KBM-7 (cell line): ENCODE measurements at places on chromosomes 2 and 18.

DNA sequence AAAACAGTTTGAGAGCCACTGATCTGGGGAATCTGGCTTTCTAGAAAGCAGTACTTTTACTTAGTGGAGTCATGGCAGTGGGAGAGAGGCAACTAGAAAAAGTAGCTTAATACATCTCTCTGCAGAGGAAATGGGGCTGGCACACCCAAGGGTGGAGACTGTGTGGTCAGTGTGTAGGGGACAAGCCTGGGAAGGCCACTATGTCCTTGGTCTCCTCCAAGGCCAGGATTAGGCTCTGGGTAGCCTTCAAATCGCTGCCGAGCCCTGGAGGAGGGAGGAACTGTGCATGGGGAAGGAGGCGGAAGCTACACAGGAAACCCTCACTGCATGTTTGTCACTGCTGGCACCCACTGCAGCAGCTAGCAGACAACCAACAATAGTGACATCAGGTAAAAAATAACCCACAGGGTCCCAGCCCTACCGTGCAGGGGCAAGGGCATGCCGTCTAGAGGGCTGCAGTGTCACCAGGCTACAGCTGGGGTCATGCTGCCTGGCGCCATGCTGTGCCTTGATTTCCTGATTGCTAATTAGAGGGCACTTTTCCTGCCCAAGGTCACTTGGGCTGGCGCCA, 34.8 kb downstream of the LBH start:
- peak; percentile 66 for DNase-seq

DNA sequence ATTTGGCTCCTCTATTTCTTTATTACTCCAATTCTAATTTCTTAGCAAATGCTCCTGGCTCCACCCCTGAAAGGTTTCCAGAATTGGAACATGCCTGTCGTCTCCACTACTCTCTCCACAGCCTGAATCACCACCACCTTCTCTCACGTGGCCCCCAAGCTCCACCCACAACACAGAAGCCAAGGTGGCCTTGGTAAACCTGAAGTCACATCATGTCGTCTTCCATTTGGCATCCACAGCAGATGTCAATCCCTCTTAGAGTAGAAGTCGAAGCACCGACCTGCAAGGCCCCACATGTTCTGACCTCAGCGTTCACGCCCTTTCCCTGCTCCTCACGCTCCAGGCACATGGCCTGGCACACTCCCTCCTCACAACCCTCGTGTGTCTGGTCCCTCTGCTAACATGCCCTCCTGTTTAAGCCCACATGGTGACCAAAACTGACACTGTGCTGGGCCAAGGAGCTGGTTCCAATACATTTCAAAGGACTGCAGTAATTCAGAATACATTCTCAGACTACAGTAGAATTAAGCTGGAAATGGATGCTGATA, 56.3 kb upstream of the GPC1 start:
- DNase-seq = no peak

DNA sequence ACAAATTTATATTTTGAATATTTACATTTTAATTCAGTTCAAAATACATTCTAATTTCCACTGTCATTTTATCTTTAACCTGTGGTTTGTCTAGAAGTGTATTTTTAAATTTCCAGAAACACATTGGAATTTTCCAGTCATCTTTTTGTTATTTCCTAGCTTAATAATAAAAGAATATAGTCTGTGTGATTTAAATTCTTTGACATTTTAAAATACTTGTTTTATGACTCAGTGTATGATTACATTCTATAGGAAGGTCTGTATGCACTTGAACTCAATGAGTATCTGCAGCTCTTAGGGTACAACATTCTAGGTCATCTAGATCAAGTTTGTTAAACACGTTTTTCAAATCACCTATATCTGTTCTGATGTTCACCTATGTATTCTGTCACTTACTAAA, 88.3 kb upstream of the MBOAT2 start:
- DNase-seq = no peak

- DNase-seq = peak; percentile 24
Measured at GRCh38 chr18:50559752-50560680, at the start of gene MAPK4. Gene MAPK4 (plus strand): TSS chr18:50560087. CDS start chr18:50663959, 103,872 bp downstream.

GRCh38 chr18:37422116-37422515, 143.5 kb downstream of the CELF4 start:
- no peak for DNase-seq

DNA sequence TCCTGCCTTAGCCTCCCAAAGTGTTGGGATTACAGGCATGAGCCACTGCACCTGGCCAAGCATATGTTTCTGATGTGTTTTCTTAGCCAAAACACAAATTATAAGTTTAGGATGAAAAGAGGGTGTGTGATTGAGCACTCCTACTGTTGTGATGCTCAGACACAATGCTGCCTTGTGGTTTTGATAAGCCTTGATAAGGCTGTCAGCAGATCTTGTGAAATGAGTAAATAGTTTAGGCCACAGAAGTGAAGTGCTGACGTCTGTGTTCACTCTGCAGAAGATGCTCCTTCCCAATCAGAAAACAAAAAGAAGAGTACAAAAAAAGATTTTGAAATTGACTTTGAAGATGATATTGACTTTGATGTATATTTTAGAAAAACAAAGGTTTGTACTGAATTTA, 24.3 kb downstream of the NCAPH start:
- DNase-seq = no peak

DNA sequence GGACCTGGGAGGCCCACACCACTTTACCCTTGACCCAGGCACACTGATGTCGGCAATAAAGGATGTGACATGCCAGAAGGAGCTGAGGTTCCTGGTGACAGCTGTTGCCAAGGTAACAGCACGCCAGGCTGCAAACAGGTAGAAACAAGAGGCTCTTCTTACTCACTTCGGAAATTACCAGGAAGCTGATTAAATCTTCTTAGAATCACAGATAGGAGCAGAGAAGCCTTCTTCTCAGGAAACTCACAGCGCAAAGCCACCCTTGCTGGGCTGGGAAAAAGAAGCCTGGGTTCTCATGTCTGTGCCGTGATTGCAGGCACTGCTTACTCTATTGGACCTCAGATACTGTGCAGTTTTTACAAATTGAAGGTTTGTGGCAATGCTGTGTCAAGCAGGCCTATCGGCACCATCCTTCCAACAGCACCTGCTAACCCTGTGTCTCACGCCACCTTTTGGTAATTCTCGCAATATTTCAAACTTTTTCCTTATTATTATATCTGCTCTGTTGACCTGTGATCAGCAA, 61.0 kb upstream of the TAF1B start:
- DNase-seq = no peak

- DNase-seq = no peak
Measured at GRCh38 chr18:35362531-35362930, 14.6 kb downstream of the ZNF396 start.

GRCh38 chr2:141767051-141767450, 363.8 kb downstream of the LRP1B start:
- no peak for DNase-seq

DNA sequence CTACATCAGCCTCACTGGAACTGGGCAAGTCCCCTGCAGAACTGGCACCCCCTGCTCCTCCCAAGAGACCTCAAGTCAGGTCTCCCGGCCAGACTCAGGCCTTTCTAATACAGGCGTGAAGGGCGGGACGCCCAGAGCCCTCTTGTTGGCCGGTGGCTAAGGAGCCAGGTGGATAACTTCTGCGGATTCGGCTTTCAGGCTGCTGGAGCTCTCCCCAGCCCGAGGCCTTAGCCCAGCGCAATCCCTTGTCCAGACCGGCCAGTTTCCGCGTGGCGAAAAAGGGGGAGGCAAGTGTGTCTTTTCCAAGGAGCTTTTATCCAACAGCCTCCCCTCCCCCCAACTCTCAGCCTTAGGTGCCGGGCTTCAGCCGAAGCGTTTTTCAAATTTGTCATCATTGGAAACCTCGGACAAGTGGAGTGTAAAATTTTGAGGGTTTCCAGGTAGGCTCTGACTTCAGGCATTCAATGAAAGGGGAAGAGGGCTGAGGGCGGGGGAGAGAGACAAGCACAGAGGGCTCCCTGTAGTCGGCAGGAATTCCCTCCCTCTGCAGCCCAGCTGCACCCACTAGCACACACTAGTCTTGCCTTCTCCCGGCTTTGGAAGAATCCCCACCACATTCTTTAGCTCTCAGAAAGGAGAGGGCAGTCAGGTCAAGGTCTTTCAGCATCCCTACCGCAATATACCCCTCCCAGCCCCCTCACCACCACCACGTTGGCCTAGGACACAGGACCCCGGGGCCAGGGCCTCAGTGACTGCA, 9.5 kb upstream of the SATB2 start:
- DNase-seq = no peak

DNA sequence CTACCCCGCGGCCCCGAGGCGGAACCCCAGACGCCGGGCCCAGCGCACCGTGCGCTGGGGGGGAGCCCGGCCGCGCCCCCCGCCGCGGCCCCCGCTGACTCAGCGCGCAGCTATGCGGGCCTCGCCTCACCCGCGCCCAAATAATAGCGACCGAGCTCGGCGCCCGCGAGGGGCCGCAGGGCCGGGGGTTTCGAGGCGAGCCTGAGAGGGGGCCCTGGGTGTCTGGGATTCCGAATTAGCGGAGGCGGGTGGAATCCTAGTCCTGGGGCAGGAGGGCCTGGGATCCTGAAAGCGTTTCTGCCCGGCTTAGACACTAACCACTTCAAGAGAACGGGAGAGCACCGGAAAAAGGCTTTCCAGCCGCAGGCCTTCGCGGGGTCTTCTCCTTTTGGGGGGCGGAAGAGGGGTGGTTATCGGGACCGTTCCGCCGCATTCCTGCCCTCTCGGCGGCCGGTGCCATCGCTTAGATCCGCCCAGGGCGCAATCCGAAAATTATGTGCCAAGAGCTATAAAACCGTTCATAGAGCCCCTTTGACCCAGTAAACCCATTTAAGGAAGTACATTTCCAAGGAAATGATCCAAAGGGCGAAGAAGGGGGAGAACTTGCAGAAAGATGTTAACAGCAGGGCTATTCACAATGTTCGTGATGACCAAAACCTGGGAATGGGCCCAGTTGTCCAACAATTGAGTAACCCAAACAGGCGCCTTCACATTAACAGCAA, 681 bp upstream of the ROCK2 start:
- DNase-seq = peak; percentile 72

- no peak for DNase-seq
Measured at GRCh38 chr18:3688690-3689089, 238.7 kb downstream of the TGIF1 start.

- DNase-seq = peak; percentile 28
Measured at GRCh38 chr2:84865181-84865783, 15.6 kb downstream of the TRABD2A start.

DNA sequence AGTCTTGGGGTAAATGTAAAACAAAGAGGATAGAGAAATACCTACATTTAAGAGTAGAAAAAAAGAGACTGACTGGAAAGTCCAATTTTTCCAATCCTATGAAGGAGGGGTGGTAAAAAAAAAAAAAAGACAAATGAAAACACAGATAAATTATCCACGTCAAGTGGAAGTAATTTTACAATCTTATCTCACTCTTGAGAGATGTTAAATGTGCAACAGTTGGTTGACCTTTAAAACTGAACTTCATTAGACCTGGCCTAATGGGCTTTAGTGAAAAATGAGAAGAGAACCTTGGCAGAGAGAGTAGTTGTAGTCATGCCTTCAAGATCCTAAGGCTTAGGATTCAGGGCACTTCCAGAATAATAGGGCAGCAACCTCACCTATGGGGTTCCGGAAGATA, 20.4 kb downstream of the GALNT3 start:
- DNase-seq = no peak

GRCh38 chr2:130756053-130756873, 923 bp downstream of the AMER3 start:
- peak; percentile 10 for DNase-seq

DNA sequence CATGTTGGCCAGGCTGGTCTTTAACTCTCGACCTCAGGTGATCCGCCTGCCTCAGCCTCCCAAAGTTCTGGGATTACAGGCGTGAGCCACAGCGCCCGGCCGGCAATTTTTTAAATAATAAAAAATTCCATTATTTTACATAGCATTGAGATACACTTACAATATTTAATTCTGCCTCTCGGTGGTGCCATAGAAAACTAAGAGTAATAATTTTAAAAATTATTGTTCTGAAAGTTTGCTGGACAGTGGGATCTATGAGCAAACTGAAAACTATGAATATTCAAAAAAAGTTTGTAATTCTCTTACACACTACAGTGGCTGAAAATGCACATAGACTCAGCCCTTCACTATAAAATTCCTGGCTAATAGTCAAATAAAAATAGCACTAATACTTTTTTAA, 90.9 kb upstream of the STON1 start:
- no peak for DNase-seq

DNA sequence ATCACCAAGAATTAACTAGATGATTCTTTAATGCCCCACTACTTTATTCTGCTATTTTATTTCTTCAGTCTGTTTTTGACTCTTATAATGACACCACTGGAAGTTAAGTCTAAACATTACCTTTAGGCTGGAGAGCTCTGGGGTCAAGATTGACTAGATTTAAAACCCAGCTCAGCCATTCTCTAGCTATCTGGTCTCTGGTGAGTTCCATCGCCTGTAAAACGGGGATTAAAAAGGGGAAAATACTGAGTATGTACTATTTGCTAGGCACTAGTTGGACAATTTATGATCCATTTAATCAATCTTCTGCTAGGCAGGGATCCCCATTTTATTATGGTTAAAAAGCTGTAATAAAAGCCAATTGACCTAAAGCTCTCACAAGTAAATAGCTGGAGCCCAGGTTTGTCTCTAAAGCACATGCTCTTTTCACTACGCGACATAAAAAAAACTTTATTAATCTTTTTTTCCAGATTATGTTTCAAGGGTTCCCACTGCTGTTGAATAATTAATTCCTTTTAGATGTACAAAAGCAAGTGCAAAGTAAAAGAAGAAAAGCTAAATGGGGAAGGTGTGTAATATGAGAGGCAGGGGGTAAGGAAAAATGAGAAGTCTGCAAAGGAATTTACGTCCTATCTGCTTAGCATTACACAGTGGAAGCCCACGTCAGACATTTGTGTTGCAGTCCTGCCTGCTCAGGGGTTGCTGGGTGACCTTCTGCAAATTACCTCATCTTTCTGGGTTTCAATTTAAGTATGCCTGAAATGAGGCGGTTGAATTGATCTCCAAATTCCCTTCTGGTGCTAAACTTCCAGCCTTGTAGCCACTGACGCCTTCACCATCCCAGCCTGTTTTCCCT, 918 bp upstream of the NABP1 start:
- DNase-seq = peak; percentile 67

- DNase-seq = no peak
Measured at GRCh38 chr2:12046641-12047040, 300.2 kb downstream of the LPIN1 start.

- DNase-seq = peak; percentile 89
Measured at GRCh38 chr2:31318361-31319336, 84.7 kb downstream of the EHD3 start.

DNA sequence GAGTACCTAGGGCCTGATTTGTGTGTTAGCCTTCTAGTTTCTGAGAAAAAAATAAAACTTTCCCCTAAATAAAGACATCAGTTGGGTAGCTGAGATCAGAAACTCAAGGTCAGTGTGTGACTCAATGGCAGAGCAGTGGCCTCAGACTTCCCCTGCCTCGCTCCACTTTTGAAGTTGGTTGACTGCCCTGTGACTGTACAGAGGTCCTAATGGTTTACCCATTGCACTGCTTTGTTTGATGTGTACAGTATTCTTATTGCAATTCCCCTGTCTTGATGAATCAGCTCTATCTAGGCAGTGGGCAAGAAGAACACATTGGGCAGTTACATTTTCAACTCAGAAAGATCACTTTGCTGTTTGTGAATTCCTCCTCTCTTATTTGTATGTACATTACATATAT, 315.7 kb downstream of the KCNS3 start:
- DNase-seq = no peak
